ENCODE measurements at places on chromosomes 2 and 18. TPM values are rescaled to one million over a fixed set of nuclear protein-coding genes. Genes with fewer than 3 reads are reported as not detected.

Gene ARMC9
- total RNA-seq: 5.4 TPM

Gene KCNK3
- total RNA-seq: not detected

Gene HRH4
- total RNA-seq: 0.07 TPM

Gene APOB
- total RNA-seq: not detected

Gene MTX2
- total RNA-seq: 11.5 TPM

Gene HTR2B
- not detected for total RNA-seq

Gene DGUOK
- 65.4 TPM for total RNA-seq

Gene INO80D
- total RNA-seq: 61.2 TPM

Gene TM4SF20
- total RNA-seq: not detected

Gene SIX2
- not detected for total RNA-seq

Gene ATP8B1
- 0.27 TPM for total RNA-seq

- no peaks in the 10 kb centered on the region for H3K27me3 ChIP-seq
- DNase-seq: no peak
- H3K36me3 ChIP-seq: no peaks in the 10 kb centered on the region
- H3K27ac ChIP-seq: no peak overlapping the region
- no peak overlapping the region for H3K4me3 ChIP-seq
Observed at GRCh38 chr18:22272242-22272641, 102.9 kb downstream of the GATA6 start.

DNA sequence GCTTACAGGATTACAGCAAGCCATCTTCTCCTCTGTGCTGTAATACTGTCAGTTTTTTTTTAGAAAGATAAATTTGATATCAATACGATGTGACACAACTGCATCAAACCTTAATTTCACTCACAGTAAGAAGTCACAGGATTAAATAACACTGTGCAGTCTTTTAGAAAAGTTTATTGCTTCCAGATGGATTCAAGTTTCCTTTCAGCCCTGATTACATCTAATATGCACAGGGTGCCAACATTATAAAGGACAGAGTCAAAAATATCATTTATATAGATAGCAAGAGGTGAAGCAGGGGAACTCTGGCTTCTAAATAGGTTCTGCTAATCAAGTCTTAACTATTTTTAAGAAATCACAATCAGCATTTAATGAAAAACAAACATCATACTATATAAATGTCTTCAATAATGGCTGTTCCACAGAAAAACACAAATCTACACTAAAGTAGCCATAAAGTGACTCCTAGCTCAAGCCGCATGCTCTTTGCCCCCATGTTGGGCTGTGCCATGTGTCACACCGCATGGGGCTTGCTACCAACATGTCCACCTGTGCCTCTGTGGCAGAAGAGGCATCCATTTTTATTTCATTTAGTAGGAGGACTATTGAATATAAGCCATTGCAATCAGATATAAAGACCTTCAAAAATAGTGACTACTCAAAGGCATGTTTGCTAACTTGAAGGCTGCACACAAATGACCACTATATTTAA lies 35.0 kb downstream of the CERKL start:
- H3K27me3 ChIP-seq: peaks cover 11% of the 10 kb centered on the region
- DNase-seq: no peak
- no peak overlapping the region for H3K27ac ChIP-seq

GRCh38 chr2:133705287-133705686 lies 137.0 kb upstream of the NCKAP5 start:
- H3K27ac ChIP-seq: no peak overlapping the region
- H3K4me3 ChIP-seq: no peak overlapping the region
- DNase-seq: no peak

- no peak overlapping the region for H3K4me3 ChIP-seq
- DNase-seq: no peak
- H3K27me3 ChIP-seq: no peaks in the 10 kb centered on the region
- no peak overlapping the region for H3K27ac ChIP-seq
- H3K4me1 ChIP-seq: no peaks in the 10 kb centered on the region
- no peaks in the 10 kb centered on the region for H3K36me3 ChIP-seq
Observed at GRCh38 chr2:207239754-207240494, 74.2 kb upstream of the KLF7 start.

- H3K4me1 ChIP-seq: peaks cover 8% of the 10 kb centered on the region
- H3K36me3 ChIP-seq: no peaks in the 10 kb centered on the region
- H3K27me3 ChIP-seq: no peaks in the 10 kb centered on the region
- H3K27ac ChIP-seq: no peak overlapping the region
Observed at GRCh38 chr2:112724591-112725525, 4.0 kb downstream of the NT5DC4 start.

GRCh38 chr2:56680971-56681631 lies 497.3 kb downstream of the CCDC85A start:
- no peaks in the 10 kb centered on the region for H3K27me3 ChIP-seq
- no peak for DNase-seq
- no peak overlapping the region for H3K4me3 ChIP-seq
- no peak overlapping the region for H3K27ac ChIP-seq
- no peaks in the 10 kb centered on the region for H3K4me1 ChIP-seq

DNA sequence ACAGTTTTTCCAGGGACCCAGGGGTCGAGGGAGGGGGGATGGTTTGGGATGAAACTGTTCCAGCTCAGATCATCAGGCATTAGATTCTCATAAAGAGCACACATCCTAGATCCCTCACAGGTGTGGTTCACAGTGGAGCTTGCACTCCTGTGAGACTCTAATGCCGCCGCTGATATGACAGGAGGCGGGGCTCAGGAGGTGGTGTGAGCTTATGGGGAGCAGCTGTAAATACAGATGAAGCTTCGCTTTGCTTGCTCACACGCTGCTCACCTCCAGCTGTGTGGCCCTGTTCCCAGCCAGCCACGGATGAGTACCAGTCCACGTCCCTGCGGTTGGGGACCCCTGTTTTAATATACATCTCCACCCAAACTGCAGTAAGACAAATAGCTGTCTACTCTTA lies 204.2 kb downstream of the AGAP1 start:
- H3K4me1 ChIP-seq: no peaks in the 10 kb centered on the region
- no peak overlapping the region for H3K4me3 ChIP-seq
- H3K36me3 ChIP-seq: no peaks in the 10 kb centered on the region
- H3K27ac ChIP-seq: no peak overlapping the region
- no peak for DNase-seq

DNA sequence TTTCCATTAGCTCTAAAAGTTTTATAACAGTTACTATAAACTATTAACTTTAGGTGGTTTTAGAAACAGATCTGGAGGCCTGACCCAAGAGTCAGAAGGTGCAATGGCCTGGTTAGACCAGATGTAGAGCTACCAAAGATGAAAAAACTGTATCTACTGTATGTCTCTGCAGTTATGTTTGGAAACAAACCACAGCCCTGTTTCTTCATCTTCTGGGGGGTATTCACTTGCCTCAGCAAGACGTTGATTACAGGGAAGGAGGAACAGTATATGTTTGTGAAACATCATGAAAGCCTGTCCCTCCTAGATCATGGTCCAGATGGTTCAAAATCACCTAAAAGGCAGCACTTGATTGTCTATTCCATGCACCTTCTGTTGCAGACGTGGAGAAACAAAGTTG lies 220.2 kb downstream of the SUCLG1 start:
- no peaks in the 10 kb centered on the region for H3K36me3 ChIP-seq
- no peak overlapping the region for H3K27ac ChIP-seq
- H3K4me3 ChIP-seq: no peak overlapping the region
- no peak for DNase-seq

- no peaks in the 10 kb centered on the region for H3K27me3 ChIP-seq
- DNase-seq: no peak
- no peaks in the 10 kb centered on the region for H3K36me3 ChIP-seq
- no peaks in the 10 kb centered on the region for H3K4me1 ChIP-seq
- no peak overlapping the region for H3K27ac ChIP-seq
Observed at GRCh38 chr2:182208421-182208820, 218.4 kb downstream of the PDE1A start.

DNA sequence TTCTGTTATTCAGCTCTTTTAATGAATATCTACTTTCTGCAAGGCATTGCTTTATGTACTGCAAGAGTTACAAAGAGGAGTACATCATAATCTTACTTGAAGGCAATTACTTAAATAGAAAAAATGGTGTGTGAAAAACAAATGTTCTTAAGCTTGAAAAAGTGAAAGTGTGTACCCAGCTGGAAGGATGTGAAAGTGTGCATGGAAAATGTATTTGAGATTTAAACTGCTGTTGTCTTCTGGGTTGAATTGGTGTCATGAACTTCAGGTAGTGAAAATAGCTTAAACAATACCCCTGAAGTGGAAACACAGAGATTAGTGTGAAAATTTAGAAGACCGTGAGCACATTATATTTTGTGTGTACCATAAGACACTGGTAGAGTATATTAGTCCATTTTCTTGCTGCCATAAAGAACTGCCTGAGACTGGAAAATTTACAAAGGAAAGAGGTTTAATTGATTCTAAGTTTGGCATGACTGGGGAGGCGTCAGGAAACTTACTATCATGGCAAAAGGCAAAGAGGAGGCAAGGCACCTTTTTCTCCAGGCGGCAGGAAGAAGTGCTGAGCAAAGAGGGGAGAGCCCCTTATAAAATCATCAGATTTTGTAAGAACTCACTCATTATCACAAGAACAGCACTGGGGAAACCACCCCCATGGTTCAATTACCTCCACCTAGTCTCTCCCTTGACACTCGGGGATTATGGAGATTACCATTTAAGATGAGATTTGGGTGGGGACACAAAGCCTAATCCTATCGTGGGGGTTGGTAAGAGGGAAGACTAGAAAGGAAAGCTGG lies 38.8 kb downstream of the SCN2A start:
- no peak for DNase-seq
- H3K36me3 ChIP-seq: no peaks in the 10 kb centered on the region
- H3K4me3 ChIP-seq: no peak overlapping the region
- H3K27me3 ChIP-seq: no peaks in the 10 kb centered on the region
- H3K4me1 ChIP-seq: peaks cover 8% of the 10 kb centered on the region

GRCh38 chr18:22674272-22674671 lies 256.6 kb upstream of the CTAGE1 start:
- no peaks in the 10 kb centered on the region for H3K4me1 ChIP-seq
- no peak overlapping the region for H3K4me3 ChIP-seq
- H3K36me3 ChIP-seq: no peaks in the 10 kb centered on the region
- no peaks in the 10 kb centered on the region for H3K27me3 ChIP-seq
- H3K27ac ChIP-seq: no peak overlapping the region
- DNase-seq: no peak

- no peaks in the 10 kb centered on the region for H3K27me3 ChIP-seq
- peak overlapping the region; percentile 35 for H3K4me3 ChIP-seq
- no peaks in the 10 kb centered on the region for H3K36me3 ChIP-seq
- H3K27ac ChIP-seq: peak overlapping the region; percentile 21
- peaks cover 10% of the 10 kb centered on the region for H3K4me1 ChIP-seq
Observed at GRCh38 chr18:5515011-5515784, 28.6 kb downstream of the EPB41L3 start.

DNA sequence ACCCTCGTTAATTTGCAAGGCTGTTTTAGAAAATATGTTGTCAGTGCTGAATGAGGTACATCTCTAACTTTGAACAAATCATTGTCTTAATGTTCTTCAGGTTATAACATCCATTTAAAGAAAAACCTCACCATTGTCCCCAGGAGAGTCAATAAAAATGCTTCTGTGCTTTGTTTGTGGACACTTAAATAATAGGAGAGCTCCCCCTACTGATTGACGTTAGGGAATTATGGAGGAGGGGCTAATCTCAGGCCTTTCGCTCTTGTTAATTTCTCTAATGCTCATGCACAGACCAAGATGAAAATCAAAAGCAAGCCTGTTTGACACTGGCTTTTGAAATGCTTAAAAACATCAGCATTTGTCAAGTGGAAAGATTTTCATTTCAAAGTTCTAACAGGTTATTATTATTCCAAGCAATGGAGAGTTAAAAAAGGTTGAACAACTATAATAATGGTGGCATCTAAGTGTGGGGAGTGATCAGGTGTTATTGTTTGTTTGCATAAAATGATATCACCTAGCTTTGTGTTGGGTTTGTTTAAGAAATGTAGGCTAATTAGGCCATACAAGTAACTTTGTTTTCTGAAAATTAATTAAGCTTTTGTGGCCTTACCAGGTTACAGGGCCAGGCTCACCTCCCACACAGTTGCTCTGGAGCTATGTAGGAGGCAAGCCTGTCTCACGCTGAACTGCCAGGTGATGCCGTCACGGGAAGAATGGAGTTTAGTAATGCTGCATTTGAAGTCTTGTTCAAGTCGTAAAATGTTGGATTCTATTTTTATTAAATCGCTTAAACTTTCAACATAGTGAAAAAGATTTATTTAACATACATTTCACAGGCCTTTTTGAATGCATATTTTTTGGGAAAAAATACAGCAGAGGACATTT lies 51.7 kb upstream of the SMIM21 start:
- no peak overlapping the region for H3K4me3 ChIP-seq
- no peaks in the 10 kb centered on the region for H3K27me3 ChIP-seq
- no peak overlapping the region for H3K27ac ChIP-seq

- H3K4me3 ChIP-seq: no peak overlapping the region
- H3K4me1 ChIP-seq: no peaks in the 10 kb centered on the region
Observed at GRCh38 chr2:113231064-113231463, 47.7 kb downstream of the PAX8 start.

GRCh38 chr2:160993654-160994061 lies 166.6 kb upstream of the TANK start:
- H3K4me3 ChIP-seq: no peak overlapping the region
- H3K36me3 ChIP-seq: no peaks in the 10 kb centered on the region
- H3K27ac ChIP-seq: no peak overlapping the region

- H3K4me1 ChIP-seq: no peaks in the 10 kb centered on the region
- no peaks in the 10 kb centered on the region for H3K27me3 ChIP-seq
- H3K36me3 ChIP-seq: no peaks in the 10 kb centered on the region
- DNase-seq: no peak
- no peak overlapping the region for H3K27ac ChIP-seq
- H3K4me3 ChIP-seq: no peak overlapping the region
Observed at GRCh38 chr2:165112133-165112573, 91.7 kb downstream of the SCN3A start.

DNA sequence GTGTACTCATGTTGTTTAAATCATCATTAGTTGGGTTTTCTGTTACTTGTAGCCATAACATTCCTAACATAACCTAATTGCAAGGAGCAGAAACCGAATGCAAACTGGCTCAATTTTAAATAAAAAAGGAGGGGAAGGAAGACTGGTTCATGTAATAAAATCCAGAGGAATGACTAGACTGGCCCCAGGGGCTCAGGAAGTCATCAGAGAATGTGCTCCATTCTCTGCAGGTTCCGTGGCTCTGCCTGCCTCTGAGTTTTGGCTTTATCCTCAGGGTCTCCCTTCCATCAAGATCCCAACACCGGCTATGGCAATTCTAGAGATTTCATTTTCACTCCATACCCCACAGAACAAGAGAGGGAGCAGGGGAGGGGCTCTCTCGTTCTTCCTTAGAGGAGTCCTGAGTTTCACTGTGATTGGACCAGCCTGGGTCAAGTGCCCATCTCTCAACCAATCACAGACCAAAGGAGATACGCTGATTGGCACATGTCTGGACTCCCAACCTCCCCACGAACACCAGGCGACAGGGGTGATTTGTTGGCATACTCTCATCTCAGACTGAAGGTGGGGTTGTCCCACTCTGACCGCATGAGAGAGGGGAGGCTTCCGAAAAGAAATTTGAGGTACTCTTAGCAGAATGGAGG lies 64.8 kb downstream of the NPPC start:
- H3K27me3 ChIP-seq: no peaks in the 10 kb centered on the region
- DNase-seq: no peak
- no peak overlapping the region for H3K27ac ChIP-seq
- no peaks in the 10 kb centered on the region for H3K4me1 ChIP-seq
- no peaks in the 10 kb centered on the region for H3K36me3 ChIP-seq
- no peak overlapping the region for H3K4me3 ChIP-seq

GRCh38 chr2:32715391-32715841 lies 87.6 kb downstream of the TTC27 start:
- H3K27me3 ChIP-seq: no peaks in the 10 kb centered on the region
- no peaks in the 10 kb centered on the region for H3K4me1 ChIP-seq
- no peak overlapping the region for H3K4me3 ChIP-seq
- no peak for DNase-seq
- H3K27ac ChIP-seq: no peak overlapping the region

- peak overlapping the region; percentile 54 for H3K4me3 ChIP-seq
- H3K4me1 ChIP-seq: peaks cover 14% of the 10 kb centered on the region
- DNase-seq: peak; percentile 64
- no peaks in the 10 kb centered on the region for H3K36me3 ChIP-seq
- H3K27me3 ChIP-seq: no peaks in the 10 kb centered on the region
- H3K27ac ChIP-seq: peak overlapping the region; percentile 38
Observed at GRCh38 chr18:63074981-63075404, 244.6 kb downstream of the BCL2 start.
